ENCODE measurements at places on chromosomes 4 and X. TPM values are rescaled to one million over a fixed set of nuclear protein-coding genes. Genes with fewer than 3 reads are reported as not detected.

DNA sequence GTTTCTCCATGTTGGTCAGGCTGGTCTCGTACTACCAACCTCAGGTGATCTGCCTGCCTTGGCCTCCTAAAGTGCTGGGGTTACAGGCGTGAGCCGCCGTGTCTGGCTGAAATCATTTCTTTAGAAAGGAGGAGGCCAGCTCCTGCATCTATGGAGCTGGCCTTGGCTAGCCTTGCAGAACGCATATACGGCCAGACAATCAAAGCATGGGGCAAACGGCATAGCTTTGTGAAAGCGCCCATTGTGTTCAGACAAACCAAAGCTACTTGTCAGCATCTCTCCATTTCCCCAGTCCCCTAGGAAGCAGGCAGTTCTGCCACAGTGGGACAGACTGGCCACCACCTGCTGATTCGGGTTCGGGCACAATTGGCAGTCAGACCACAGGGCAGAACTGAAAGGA lies 48.9 kb upstream of the IQSEC2 start:
- no peak for DNase-seq

GRCh38 chrX:15856222-15856587 lies 1.6 kb upstream of the AP1S2 start:
- DNase-seq, result no peak

GRCh38 chr4:83149865-83150652 lies 35.5 kb upstream of the PLAC8 start:
- DNase-seq, result no peak

DNA sequence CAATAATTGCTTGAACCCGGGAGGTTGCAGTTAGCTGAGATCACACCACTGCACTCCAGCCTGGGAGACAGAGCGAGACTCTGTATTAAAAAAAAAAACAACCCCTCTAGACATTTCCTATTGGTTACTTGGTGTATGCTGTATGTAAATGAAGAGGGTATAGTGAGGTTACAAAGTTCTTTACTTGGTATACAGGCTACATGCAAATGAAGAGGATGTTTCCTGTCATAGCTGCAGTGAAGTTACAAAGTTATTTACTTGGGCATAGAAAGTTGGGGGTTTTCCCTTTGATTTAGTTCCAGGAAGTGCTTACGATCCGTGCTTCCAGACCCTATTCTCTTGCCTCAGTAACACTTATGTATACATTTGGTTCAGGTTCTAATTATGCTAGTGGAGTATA lies 38.4 kb upstream of the CLNK start:
- DNase-seq, result no peak

Gene LGI2
- 1.1 TPM for total RNA-seq

DNA sequence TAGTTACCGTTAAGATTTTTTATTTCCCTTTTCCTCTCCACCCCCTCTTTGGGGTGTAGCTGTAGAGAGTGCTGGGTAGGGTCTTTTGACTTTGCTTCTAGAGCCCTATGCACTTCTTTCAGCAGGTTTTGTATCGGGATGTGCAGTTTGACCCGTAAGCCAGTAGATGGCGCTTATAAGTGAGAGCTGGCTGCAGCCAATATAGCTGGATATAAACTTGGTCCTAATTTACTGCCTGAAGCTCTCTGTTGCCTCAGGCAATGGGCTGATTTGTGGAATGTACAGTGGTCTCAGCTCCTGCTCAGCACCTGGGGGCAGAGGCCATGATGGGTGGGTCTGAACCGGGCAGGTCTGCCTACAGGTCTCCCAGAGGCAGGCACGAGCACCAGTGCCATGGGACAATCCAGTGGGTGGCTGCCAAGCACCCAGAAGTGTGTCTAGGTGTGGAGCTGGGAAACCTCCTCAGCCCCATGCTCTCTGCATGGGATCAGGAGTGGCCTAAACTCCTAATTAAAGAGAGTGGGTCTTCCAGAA lies 146.5 kb downstream of the SPANXN1 start:
- DNase-seq, result no peak

GRCh38 chr4:4574792-4575191 lies 32.9 kb upstream of the STX18 start:
- peak; percentile 62 for DNase-seq

Gene IL2RG
- total RNA-seq, result 4.2 TPM

DNA sequence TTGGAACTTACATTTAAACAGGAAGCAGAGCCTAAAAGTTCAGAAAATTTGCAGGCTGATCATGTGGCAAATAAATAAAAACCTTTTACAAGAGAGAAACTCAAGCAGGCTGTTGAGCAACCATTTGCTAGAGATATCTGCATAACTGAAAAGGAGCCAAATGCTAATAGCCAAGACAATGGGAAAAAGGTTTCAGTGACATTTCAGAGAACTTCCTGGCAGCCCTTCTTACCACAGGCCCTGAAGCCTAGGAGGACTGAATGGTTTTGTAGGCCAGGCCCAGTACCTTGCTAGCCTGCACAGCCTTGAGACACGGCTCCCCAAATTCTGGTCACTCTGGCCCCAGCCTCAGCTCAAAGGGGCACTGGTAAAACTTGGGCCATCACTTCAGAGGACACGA lies 945.1 kb downstream of the ADGRL3 start:
- DNase-seq, result no peak

DNA sequence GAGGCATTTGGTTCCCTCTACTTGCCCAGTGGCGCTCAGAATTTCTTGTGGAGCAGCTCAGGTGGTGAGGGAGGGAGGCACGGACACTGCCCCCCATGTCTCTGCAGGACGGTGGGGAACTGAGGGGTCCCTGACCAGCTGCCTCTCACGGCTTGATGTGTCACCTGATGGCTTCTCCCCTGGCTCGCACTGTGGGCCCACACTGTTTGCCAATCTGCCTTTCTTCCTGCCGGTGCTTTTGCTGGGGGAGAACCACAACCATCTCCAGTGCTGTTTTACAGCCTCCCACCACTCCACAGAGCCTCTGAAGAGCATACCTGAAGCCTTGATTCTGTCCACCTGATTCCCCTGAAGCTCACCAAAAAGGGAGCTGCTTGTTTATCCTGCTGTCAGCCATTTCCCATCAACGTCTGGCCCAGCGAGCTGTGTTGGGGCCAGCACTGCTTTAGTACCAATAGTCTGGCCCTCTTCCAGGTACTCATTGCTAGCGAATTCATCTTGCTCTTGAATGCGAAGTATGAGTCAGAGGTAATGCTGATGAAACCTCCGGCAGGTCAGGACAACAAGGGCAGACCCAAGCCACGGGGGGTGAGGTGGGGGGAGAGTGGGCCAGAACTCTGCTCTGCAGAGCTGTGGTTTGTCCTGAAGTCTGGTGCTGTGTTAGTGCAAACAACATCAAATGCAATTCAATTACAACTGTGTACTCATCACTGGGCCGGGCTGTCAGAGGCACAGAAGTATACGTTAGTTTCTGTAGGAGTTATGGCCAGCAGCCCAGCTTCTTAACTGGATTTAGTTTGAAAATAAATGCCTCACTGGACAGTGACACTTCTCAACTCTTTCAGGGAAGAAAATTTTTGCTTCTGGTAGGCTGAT lies 208.3 kb upstream of the JADE1 start:
- DNase-seq, result peak; percentile 70

DNA sequence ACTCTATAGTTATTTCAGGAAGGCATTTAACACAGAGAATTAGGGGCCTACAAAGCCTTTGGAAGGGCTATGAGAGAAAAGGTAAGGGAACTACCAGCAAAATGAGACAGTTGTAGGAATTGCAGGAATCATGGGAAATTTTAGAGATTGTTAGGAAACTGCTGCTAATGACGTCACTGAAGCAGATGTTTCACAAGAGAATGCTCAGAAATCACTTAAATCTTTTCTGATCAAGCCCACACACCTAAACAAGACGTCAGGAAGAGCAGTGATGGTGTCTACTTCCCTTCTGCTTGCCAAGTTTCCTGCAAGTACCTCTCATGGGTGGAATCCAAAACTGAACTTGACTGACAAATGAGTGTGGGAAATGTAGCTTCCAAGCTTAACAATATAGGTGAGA lies 5.1 kb downstream of the OR13H1 start:
- DNase-seq, result no peak

Gene XAGE2
- not detected for total RNA-seq

GRCh38 chrX:644304-645281 lies 14.0 kb downstream of the SHOX start:
- no peak for DNase-seq

DNA sequence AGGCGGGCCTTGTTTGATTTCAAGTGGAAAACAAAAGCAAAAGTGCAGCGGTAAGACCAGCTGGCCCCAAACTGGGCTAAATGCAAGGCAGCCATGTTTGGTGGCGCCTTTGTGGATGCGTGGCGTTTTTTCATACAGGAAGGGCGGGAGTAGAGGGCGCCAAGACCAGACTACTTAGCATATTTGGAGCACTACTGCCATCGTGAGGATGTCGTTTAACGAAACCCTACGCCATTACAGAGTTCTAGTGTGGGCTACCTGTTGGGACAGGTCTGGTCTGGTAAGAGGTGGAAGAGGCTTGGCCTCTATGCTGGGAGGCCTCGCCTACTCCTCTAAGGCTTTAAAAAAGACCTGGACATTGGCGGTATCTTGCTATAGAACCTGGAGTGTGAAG lies 230.7 kb upstream of the STK26 start:
- peak; percentile 90 for DNase-seq

DNA sequence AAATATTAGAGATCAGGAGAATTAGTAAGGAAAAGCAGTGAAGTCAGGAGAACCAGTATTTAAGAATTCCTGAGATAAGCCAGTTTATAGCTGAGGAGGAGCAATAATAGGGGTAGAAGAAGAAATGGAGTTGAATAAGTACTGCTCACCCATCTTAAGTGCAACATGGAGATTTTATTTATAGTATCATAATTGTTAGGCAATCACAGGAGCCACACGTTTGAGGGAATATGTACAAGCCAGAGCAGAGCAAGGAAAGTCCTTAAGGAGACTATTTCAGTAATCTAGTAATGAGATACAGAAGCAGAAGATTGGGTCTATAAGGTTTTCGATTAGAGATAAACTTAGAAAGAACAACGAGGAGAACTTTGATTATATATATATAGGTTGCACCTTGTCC lies 145.0 kb downstream of the KDM6A start:
- no peak for DNase-seq

- no peak for DNase-seq
Measured at GRCh38 chrX:72101597-72102037, 30.1 kb downstream of the RTL5 start.

GRCh38 chr4:38976308-38976707 lies 55.9 kb downstream of the TMEM156 start:
- no peak for DNase-seq

Gene SSX2B
- total RNA-seq, result not detected

Measured in right atrium auricular region (tissue), 2 donors.